ENCODE measurements at places on chromosomes 12 and 14.

- DNase-seq: no peak
Observed at GRCh38 chr12:65411171-65411570, 132.7 kb downstream of the MSRB3 start.

DNA sequence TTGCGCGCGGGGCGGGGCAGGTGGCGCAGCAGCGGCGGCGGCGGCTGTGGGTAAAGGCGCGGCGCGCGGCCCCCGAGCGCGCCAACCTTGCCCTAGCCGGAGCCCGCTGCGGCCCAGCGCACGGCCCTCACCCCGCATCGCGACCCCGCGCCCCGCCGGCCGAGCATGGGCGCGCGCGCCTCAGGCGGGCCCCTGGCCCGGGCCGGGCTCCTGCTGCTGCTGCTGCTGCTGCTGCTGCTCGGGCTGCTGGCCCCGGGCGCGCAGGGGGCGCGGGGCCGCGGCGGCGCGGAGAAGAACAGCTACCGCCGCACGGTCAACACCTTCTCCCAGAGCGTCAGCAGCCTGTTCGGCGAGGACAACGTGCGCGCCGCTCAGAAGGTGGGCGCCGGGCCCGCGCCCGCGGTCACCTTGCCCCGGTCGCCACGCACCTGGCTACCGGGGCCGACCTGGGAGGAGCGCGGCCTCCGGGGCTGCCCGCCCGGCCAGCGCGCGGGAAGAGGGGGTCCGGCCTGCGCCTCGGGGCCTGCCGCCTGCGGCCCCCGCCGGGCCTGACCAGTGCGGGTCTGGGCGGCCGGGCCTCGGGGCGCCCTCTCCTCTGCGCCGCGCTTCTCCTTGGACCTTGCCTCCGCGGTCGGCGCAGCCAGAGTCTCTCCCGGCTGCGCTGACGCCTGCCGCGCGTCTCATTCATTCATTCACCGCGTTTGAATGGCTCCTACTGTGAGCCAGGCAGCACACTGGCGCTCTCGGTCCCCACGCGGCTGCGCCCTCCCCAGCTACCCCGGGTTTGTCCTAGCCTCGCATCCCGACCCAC lies at the start of gene BRI3BP:
TSS of gene BRI3BP (plus strand) at position 20 of the 811 bp plus-strand sequence. CDS start at position 166, 146 bp downstream.
- DNase-seq: no peak

- no peak for DNase-seq
Observed at GRCh38 chr14:79056879-79057278, 886.7 kb downstream of the NRXN3 start.

DNA sequence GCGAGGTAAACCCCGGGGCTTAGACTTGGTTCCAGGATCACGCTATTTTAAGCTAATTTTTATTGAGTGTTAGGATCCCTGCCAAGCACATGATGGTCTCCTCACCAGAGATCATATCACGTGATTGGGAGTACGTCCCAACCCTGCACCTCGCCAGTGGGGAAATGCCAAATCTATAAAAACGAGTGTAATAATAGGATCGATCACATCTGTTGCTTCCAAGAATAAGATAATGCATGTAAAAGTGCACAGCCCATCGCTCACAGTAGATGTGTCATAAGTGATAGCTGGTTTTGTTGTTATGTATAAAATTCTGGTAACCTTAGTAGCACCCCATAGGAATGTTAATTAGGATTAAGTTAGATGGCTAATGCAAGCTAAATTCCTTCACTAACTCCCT lies 581.0 kb upstream of the TMEM132C start:
- no peak for DNase-seq

DNA sequence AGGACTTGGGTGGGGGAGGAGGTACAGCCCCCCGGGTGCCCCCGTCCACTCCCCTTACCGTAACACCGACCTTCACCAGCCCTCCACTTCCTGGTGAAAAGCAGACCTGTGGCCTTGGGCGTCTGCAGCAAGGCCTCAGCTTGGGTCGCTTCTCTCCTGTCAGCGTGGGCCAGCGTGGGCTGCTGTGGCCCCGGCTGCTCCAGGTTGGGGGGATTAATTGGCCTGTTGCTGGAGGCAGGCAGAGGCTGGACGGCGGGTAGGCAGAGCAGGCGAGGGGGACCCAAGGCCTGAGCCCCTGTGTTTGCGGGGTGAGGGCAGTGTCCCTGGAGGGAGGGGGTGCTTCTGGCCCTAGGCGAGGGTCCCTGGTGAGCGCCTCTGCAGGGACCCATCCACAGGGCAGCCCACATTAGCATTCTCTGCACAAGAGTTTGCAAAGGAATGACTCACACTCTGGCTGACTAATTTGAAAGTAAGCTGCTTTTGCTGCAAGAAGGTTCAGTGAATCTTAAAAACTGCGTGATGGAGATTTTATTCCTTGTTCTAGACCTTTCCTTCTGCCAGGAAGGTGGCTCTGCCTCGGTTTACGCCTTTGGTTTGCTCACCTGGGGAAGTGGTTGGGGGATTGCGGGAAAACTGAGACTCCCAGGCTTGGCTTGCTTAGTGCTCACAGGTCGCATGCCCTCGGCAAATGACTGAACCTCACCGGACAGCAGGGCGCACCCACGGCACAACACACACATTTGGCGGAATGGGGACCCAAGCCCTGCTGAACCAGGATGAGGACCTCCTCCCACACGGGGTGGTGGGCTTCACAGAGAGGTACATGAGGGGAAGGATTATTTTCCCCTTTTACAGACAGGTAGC lies 37.9 kb upstream of the DLK1 start:
- no peak for DNase-seq

GRCh38 chr14:67446371-67447032 lies 34.5 kb upstream of the PLEK2 start:
- DNase-seq: no peak

GRCh38 chr12:62075870-62076269 lies 184.3 kb upstream of the USP15 start:
- no peak for DNase-seq

GRCh38 chr12:106084014-106084671 lies 54.6 kb downstream of the NUAK1 start:
- no peak for DNase-seq

DNA sequence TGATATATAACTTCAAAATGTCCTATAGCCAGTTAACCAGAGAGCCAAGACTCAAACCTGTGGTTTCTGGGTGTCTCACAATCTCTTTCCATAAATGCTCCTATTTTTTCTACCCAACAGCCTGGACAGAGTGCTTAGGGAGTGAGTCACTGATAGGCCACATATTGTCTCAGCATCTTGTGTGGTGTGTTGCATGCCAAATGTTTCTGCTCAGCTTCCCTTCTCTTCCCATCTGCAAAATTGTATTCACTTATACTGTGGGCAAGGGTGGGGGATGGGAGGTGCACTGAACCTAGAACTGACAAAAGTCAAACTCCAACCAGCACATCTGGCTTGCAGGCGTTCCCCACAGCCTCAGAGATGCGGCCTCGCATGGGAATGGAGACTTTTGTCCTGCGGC lies 123.3 kb downstream of the KCNA5 start:
- no peak for DNase-seq

DNA sequence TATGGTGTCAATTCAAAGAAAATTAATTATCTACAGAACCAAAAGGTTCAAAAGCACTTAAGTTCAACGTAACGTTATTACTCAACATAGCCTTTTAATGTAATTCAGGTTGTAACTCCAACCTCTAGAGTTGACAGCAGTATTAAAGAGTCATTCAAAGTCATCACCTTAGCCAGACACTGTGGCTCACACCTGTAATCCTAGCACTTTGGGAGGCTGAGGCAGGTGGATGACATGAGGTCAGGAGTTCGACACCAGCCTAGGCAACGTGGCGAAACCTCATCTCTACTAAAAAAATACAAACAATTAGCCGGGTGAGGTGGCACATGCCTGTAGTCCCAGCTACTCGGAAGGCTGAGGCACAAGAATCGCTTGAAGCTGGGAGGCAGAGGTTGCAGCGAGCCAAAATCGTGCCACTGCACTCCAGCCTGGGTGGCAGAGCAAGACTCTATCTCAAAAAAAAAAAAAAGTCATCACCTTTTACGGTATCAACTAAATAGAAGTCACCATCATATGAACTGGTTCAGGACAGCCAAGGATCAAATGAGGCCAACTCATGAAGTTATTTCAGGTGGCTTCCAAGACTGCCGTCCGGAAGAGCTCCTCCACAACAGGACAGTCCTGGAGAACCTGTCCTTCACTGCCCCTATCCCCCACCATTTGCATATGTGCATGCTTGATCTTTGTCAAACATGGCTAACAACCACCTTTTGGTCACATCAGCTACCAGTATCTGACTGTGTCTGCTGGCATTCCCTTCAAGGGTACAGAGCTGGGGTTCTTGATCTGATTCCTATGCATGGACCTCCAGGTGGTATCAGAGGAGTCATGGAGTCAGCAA lies 4.2 kb downstream of the PPTC7 start:
- DNase-seq: no peak

All from stimulated activated CD4-positive, alpha-beta T cell treated with anti-CD3 and anti-CD28 coated beads, Interleukin-1b, Interleukin-23, amount 100 ng/mL, for 24 hours (primary cell).